ENCODE measurements at places on chromosomes 4 and X.

GRCh38 chr4:24508541-24508940 is 75.8 kb downstream of the DHX15 start:
- DNase-seq = no peak

DNA sequence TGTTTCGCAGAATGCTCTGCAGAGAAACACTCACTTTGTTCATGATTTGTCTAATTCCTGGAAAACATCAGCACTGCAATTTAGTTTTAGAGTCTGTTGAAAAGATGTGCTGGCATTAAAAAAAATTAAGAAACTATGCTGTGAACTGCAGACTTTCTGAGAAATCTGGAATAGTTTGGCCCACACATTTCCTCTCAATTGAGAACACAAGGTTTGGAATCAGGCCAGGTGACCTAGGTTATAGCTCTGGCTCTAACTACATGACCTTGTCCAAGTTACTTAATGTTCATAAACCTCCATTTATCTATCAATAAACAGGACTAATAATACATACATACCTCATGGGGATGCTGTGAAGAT is 61.4 kb upstream of the ENPEP start:
- DNase-seq = no peak

DNA sequence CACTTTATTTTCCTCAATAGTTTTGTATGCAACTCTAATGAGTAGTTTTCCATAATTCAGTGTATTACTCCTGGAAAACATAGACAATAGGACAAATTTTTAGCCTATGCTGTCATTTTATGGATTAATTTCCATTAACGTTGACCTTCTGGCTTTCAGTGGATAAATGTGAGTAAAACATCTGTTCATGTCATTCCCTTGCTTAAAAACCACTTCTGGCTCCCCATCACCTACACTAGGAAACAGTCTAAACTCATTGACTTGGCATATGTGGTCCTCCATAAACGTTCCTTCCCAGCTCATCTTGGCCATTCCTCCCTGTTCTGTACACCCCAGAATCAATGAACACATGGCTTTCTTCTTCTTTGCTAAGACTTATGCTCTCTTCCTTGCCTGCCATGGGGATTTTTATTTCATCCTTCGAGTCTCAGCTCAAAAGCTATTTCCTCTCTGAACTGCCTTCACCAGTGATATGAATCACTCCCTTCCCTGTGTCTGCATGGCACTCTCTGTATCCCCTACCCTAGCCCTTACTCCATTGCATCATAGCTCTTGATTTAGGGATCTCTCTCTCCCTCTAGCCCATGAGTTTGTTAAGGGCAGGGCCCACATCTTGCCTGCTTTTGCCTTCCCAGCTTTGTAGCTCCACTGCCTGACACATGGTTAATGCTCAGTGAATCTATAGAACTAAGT is 34.8 kb downstream of the DOCK11 start:
- no peak for DNase-seq

DNA sequence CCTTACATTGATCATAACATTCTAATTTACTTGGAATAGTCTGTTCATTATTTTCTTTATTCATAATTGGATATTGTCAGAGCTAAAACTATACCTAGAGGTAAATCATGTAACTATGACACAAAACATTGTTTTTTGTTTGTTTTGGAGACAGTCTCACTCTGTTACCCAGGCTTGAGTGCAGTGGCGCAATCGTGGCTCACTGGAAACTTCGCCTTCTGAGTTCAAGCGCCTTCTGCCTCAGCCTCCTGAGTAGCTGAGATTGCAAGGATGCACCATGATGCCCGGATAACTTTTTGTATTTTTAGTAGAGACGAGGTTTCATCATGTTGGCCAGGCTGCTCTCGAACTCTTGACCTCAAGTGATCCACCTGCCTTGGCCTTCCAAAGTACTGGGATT is 265.2 kb downstream of the FBXO8 start:
- no peak for DNase-seq

GRCh38 chr4:138330531-138330930 is 88.4 kb upstream of the SLC7A11 start:
- no peak for DNase-seq

- no peak for DNase-seq
Observed at GRCh38 chr4:170015285-170015684, 10.9 kb downstream of the MFAP3L start.

GRCh38 chr4:1783015-1783414 is 10.1 kb upstream of the FGFR3 start:
- no peak for DNase-seq
